ENCODE measurements at places on chromosomes 11 and 22.

DNA sequence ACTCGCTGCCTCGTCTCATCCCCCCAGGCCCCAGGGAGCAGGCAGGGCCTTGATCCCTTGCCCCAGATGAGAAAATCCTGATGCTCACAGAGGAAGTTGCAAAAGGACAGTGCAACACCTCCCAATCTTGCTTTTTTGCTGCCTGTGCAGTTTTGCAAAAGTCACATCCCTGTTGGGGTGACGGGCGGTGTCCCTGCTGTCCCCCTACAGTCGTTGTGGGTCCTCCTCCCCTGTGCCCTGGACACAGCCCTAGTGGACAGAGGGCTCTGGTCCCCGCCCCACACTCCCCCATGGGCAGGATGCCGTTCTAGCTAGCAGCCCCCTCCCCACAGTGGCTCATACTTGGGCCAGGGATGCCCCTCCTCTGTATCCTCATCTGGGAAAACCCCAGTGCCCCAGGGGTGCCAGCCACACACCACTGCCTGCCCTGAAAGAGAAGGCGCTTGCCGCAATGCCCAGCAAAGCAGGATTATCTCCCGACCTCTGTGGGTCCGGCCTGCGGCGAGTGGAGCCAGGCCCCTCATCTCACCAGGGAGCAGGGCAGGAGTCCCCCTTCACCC lies 18.4 kb upstream of the CTSD start:
- DNase-seq, result no peak

DNA sequence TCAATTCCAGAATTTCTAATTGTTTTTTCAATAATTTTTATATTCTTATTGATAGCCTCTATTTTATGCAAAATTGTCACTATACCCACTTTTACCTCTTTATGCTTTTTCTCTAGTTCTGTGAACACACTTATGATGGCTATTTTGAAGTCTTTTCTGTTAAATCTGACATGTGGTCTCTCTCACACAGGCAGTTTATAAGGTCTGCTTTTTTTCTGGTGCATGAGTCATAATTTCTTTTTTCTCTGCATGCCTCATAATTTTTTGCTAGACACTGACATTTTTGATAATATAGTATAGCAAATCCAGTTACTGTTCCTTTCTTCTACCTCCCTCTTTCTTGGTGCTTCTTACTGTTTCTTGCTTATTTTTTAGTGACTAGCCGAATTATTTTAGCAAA lies 36.0 kb downstream of the ZBTB44 start:
- DNase-seq, result no peak

GRCh38 chr22:50012211-50013181 lies at the start of gene IL17REL:
Gene IL17REL, minus strand, starts transcription at chr22:50012765. Its CDS starts 119 bp downstream, at chr22:50012646.
- no peak for DNase-seq

GRCh38 chr11:127962416-127962815 lies 624.9 kb downstream of the ETS1 start:
- DNase-seq, result no peak

GRCh38 chr11:27976262-27976661 lies 131.7 kb downstream of the KIF18A start:
- no peak for DNase-seq

GRCh38 chr11:17489751-17490150 lies 13.1 kb upstream of the ABCC8 start:
- DNase-seq, result no peak

Data from activated CD4-positive, alpha-beta T cell treated with anti-CD3 and anti-CD28 coated beads, Interleukin-2, amount 50 U/mL, for 4 hours (primary cell).